ENCODE measurements at places on chromosomes 5 and 9. TPM values are rescaled to one million over a fixed set of nuclear protein-coding genes. Genes with fewer than 3 reads are reported as not detected.

Gene PCDHB10
- 2.2 TPM for total RNA-seq

GRCh38 chr9:35682051-35682450 lies 7.7 kb downstream of the TPM2 start:
- no peak for DNase-seq

DNA sequence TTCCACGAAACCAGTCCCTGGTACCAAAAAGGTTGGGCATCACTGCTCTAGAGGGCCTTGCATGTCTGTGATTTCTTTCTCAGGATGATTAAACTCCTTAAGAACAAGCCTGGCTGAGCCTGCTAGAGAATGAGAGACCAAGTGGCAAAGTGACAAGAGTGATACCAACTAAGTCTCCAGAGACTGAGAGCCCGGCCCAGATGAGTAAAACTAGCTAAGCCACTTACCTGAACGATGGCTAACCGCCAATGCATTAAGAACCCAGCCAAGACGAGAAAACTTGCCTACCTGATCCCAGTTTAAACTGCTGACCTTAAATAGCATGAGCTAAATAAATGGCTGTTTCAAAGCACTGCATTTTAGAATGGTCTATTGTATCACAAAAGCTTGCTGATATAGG lies 5.6 kb upstream of the CCDC152 start:
- DNase-seq = peak; percentile 29

Gene PRRX2
- 34.8 TPM for total RNA-seq

DNA sequence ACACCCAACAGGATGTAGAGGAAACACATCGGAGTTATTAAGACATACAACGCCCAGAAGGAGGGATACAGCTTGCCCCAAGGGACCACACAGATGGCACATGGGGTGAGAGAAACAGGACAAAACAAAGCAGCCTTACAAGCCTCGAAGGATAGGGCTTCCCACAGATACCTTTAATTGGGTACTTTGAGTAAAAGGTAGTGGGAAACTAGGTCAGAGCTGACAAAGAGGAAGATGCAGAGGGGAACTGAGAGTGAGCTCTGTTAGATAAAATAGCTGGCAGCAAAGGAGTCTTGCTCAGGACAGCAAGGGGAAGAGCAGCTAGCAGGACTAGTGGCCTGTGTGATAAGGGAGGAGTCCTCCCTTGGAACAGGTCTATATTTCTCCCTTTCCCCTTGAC lies 48.2 kb downstream of the OTP start:
- DNase-seq = no peak
